ENCODE measurements at places on chromosomes 1 and 21.

GRCh38 chr1:29849991-29850757, 613.9 kb downstream of the PTPRU start:
- DNase-seq = no peak

DNA sequence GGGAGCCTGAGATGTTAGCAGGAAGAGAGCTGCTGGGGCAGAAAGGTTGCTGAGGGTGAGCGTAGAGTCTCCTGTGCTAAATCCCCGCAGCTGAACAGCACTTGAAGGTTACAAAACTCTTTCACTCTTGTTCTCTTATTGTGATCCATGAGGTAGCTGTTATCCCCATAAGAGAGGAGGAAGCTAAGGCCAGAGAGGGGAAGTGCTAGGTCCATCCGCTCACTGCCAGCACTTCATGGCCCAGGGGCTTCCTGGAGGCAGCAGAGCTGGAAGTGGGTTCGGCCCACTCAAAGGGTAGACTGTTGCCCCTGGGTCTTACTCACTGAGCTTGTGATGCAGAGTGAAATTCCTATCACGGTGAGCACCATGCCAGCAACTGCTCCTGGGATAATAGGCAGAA, 5.6 kb downstream of the TMEM234 start:
- DNase-seq = no peak

DNA sequence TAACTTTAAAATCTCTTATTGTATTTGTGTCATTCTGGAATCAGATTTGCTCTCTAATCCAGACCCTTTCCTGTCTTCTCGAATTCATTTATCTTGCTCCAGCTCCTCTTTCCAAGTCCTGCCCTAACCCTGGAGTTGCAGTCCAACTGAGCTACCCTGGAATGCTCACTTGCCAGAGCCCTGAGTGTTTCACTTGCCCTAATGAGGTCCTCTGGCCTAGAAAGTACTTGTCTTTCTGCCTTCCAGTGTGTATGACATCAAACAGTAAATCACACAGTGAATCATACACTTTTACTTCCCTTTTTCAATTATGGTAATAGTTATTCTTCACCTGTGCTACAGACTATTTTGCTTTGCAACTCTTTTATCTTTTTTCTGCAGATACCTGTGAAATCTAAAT, 96.9 kb downstream of the NEK7 start:
- no peak for DNase-seq

DNA sequence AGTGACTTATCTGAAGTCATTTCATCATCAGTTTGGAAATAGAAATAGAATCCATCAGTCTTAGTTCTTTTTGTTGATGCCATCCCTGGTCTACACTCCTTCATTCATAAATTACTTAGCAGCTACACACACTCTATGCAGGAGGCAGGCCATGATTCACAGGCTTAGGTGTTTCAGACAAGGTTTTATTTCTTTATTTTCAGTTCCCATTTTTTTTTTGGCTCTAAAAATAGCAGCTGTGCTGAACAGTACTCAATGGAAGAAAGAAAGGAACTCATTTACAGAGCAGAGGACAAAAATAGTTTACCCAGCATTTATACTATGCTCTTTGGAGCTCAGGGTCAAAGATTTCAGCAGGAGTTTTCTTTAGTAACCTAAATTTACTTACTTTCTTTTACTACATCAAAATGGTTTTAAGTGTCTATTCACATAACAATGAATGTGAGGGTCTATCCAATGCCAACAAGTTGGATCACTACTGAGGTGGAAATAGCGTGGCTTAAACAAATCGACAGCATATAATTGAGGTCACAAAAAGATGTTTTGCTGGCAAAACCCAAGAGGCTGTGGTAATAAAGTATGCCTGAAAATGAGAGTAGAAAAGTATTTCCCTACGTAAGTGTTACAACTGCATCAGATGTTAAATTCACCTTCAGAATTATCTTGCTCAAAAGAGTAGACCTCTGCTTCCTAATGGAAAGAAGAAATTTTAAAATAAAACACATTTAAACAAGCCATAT, 7.7 kb downstream of the KRTAP19-8 start:
- DNase-seq = no peak

GRCh38 chr1:6596351-6596750, 6.3 kb downstream of the KLHL21 start:
- no peak for DNase-seq

DNA sequence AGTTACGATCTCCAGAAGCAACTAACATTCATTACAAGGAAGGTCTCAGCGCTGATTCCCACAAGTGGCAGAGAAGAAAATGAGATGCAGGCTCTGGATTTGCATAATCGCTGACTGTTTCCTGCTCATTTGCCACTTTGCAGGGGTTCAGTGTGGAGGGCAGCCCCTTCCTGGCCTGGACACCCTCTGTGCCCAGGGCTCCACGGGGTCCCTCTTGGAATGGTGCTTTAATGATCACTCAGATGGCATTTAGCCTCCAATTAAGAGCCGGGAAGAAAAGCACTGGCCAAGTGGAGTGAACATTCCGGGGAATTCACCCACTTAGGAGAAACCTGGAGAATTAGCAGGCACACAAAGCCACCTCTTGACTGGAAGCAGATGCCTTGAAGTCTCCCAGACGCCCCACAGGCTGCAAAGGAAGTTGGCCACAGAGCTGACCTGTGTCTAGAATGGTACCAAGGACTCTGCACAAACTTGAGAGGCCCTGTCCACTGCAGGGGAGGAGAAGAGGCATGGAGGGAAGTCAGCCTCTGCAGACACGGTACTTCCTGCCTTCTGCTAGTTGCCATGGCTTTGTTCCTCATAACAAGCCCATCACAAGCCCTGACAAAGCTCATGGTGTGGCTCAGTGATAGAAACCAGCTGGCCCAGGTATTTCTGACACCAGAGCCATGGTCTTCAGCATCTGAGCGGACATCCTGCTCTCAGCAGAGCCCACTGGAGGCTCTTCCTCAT, 157.2 kb downstream of the KAZN start:
- DNase-seq = no peak

GRCh38 chr1:172380441-172381244, 39.8 kb upstream of the C1orf105 start:
- DNase-seq = no peak

GRCh38 chr1:29462096-29462495, 225.8 kb downstream of the PTPRU start:
- DNase-seq = no peak

DNA sequence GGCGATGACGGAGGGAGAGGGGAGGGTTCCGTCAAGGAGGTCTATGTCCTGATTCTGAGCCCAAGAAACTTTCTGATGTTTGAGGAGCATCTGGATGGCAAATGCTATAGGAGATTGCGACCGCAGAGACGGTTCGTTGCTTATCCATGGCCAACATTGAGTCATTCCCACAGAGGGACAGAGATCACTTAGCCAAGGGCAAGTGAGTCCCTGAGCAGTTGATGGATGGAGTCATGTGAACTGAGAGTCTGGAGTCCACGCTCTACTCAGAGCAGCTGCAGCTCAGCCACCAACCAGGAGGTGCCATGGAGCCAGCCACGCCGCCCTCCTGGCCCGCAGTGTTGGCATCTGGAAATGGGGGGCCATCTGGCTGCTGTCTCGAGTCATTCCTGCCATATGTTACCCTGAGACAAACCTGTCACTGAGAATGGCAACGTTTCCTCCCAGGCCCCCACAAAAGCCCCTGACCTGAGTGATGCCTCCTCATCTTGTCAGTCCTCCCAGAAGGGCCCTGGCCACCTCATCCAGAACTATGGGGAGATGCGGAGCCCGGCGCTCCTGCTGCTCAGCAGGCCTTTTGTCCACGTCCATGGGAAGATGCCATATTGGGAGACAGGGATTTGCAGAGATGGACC, 58.6 kb downstream of the ATP5PO start:
- DNase-seq = no peak

DNA sequence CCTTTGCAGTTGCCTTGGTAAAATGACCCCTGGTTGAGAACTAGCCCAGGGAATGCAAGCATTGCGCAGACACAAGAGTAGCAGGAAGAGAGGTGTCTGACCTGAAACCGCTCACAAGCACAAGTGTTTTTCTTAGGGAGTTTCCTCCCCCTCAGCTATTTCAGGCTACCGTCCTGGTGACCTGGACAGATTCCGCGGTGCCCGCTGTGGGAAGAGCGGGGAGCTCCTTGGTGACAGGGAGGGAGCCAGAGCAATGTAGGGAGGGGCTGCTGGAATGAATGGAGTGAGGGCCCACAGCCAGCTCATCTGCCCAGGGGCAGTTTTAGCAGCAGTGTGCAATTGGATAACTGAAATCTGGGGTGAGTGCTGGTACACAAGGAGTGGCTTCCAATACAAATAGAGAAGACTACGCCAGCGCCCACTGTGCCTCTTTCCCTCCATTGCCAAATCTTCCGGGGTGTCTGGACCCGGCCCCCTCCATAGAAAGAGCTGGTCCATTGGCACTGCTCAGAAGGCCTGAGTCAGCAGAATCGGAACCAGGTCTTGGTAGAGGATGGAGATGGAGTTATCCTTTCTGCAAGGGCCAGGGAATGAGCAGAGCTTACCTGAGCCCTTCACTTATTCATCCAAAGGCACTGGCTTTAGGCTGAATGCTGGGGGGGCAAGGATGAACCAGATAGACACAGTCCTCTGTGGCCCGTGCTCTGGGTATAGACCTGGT, 82.8 kb downstream of the TRABD2B start:
- DNase-seq = no peak

DNA sequence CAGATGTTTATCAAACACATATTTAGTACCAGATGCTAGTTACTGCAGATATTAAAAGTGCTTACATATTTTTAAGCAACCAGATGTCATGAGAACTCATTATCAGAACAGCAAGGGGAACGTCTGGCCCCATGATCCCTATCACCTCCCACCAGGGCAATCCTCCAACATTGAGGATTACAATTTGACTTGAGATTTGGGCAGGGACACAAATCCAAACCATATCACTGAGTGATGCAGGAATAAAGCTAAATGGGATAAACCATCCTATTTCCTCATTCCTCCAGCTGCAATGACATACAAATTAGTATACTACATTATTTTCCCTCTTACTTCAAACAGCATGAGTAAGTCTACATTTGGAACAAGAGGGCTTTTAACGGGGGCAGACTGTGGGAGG, 3.1 kb upstream of the KCNK2 start:
- no peak for DNase-seq

GRCh38 chr21:15241997-15242736, 177.4 kb upstream of the NRIP1 start:
- DNase-seq = no peak

DNA sequence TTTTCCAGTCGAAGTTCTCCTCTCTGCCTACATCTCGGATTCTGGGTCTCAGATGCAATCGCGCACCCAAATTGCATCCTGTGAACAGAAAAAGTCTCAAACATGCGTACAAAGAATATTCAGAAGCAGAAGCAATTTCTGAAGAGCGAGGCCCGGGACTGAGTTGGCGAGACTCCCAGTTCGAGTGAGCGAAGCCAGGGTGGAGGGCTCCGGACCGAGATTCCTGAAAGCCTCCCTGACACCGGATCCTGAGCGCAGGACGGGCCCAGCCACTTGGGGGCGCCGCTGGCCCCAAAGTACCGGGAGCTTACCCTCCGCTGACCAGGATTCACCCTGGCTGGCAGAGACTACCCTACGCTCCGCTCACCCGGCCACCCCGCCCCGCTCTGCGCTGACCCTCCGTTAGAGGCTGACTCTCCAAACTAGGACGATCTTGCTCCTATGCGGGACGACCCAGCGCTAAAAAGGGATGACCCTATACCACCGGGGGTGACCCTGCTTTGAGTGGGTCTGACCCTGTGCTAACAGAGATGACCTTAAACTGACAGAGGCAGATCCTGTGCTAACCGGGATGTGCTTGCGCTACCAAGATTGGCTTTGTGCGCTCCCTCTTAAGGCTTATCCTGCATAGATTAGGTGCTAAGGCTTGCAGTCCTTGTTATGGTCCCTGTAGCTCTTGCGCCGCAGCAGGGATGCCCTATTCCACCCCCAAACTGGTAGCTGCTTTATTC, 12.1 kb downstream of the FOXD2 start:
- no peak for DNase-seq

DNA sequence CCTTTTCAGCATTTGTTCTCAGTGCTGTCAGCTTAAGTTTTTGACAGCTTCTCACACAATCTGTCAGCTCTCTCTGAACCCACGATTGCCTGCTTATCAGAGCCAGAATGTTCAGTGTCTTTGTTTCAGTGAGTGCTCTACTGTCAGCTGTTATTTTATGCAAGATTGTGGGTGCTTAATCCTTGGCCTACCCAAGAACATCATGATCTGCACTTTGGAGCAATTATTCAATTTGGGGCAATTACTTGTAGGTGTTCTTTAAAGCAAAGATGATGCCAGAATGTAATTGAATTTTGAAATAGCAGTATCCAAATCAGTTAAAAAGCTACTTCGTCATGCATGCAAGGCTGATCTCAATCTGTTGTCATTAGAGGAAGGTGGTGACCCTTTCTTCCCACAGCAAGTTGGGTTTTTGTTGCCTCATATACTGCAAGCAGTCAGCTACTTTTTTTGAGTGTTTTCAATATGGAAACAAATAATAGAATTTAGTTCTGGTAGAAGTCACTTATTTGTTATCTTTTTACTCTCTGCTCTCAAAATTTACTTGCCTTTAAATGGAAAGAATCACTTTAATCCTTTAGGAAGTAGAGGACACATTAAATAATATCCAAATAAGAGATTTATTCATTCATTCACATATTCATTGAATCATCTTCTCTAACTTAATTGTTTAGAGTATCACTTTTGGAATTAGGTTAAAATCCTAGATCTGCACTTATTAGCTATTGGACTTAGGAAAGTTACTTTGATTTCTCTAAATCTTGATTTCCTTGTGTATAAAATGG, 253.5 kb upstream of the CACYBP start:
- DNase-seq = peak; percentile 16

DNA sequence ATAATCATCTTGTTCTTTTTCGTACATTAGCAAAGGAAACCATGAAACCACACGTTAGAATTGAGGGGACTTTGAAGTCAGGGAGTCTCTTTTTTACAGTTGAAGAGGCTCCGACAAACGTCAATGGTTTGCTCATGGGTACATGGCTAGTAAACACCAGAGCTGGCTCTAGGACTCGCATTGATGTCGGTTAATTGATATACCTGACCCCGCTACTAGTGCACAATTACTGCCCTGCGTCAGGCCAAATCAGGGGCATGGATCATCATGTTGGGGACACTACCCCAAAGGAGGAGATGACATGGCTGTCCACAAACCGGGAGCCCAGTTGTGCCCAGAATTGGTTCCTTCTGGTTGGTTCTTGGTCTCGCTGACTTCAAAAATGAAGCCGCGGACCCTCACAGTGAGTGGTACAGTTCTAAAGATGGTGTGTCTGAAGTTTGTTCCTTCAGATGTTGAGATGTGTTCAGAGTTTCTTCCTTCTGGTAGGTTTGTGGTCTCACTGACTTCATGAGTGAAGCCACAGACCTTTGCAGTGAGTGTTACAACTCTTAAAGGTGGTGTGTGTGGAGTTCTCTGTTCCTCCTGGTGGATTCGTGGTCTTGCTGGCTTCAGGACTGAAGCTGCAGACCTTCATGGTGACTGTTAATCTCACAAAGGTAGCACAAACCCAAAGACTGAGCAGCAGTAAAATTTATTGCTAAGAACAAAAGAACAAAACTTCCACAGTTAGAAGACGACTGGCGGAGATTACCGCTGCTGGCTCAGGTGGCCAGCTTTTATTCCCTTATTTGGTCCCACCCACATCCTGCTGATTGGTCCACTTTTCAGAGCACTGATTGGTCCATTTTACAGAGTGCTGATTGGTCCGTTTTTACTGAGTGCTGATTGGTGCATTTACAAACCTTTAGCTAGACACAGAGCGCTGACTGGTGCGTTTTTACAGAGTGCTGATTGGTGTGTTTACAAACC, 126.9 kb upstream of the ERRFI1 start:
- no peak for DNase-seq

- DNase-seq = peak; percentile 48
Measured at GRCh38 chr1:40143891-40144575, 17.2 kb upstream of the RLF start.
